Kidney glomerular epithelial cell (primary cell): ENCODE measurements at places on chromosomes 13 and 19.

DNA sequence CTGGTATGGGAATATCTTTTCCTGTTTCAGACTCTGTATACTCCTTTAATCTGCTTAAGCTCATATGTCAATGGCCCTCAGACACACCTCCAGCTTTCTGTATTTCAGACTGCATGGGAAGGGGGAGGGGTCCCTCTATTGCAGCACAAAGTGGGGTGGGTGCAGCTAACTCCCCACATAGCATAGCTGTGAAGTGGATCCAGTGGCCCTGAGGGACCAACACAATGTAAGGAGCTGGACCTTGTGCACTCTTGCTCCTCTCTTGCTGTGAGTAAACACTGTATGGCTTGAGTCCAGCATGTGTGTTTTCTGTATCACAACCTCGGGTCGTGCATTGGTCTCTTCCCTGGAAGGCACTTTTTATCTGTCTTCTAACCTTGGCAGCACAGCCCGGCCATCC, 669.9 kb downstream of the PCDH9 start:
- DNase-seq, result no peak

DNA sequence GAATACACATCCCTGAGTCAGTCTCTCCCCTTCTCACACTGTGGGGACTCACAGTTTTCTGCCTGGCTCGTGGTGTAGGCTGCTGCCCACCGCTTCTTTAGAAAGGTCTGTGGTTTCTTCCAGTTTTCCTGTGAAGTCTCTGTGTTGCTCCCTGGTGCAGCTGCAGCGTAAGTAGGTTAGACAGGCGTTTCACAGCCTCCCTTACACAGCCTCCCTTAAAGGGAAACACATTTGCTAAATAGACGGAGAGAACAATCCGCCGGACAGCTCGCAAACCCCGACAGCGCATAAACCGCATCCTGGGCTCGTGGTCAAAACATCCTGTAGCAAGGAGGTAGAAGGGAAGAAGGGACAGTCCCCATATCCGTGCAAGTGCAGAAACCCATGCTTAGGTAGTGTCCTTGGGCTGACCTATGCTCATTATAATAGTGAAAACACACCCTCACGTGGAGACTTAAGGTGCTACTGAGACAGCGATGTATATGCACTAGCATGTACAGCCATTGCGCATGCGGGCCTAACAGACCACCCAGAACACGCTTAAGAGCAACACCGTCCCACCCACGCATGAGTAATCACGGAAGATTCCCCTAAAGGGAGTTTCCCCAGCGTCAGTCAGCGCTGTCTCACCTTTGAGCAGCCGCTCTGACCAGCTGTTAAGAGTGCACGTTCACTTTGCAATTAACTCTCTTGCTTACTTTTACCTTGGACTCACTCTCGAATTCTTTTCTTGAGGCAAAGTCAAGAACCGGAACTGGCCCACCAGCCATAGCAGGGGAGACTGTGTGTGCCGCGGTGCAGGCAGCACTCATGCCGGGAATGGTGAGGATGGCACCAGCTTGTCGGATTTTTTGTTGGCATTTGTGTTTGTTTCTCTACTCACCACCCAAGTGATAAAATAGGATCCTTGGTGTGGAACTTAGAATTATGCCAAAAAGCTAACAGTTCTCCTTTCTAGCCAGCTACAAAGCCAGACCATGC, 16.6 kb downstream of the SIGLEC8 start:
- DNase-seq, result no peak

- DNase-seq, result no peak
These were observed 278.1 kb downstream of the DNAJC15 start for GRCh38 chr13:43301346-43301969.

GRCh38 chr13:80359778-80360452, 19.0 kb upstream of the SPRY2 start:
- DNase-seq, result no peak

- no peak for DNase-seq
These were observed 44.9 kb downstream of the TEX29 start for GRCh38 chr13:111365149-111366005.

DNA sequence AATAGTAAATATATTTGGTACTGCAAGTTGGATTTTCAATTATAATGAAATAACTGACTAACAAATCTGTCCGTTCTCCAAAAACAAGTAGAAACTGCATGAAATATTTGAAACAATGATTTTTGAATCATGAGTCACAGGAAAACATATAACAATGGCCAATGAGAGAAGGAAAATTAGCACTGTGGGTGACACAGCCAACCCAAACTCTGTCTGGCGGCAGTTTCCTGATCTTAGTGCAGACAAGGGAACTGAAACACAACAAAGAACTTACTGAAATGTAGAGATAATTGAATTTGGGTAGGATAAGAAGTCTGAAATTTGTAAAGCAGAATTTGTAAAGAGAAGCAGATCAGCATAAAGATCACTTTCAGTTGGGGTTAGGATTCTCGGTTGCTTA, 2743.3 kb upstream of the PCDH20 start:
- no peak for DNase-seq

DNA sequence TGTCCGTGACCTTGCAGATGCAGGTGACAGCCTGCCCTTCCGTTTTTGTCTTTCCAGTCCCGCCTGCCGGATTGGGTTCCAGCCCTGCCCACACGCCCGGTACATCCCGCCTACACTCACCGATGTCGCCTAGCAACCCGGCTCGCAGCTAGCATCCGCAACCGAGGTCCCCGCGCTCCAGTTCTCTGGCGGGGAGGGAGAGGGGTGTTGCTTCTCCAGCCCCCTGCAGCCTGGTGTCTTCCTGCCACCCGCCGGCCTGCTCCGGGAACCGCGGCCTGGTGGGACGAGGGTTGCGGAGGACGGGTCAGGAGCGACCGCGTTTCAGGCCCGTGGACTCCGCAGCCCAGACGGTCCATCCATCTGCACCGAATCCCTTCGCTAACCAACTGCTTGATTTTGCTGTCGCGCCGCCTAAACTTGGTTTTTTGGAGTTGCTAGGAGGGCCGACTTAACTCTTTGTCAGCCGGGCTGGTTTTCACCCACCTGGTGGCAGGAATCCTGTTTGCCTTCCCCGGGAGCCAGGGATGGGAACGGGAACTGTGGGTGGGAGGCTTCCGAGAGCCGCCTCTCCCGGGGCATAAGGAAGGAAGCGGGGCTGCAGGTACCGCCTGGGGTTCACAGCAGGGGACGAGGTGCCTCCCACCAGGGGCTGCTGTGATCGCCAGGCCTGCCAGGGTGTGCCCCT, 15.4 kb upstream of the MATK start:
- no peak for DNase-seq

DNA sequence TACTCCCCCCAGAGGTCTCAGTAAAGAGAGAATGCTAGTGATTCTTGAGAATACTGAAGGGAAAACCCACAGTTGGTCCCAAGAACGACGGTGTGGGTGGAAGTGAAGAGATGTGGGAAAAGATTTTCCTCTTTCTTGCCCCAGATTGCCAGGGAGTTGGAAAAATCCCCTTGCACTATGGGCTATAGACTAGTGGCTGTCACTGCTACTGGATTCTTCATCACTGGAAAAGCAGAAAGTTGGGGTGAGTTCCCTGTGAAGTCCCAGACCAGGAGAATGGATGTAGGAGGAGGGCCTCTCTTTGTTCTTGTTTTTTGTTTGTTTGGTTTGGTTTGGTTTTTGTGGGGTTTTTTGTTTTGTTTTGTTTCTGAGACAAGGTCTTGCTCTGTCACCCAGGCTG, 11.4 kb downstream of the LYPD3 start:
- no peak for DNase-seq

DNA sequence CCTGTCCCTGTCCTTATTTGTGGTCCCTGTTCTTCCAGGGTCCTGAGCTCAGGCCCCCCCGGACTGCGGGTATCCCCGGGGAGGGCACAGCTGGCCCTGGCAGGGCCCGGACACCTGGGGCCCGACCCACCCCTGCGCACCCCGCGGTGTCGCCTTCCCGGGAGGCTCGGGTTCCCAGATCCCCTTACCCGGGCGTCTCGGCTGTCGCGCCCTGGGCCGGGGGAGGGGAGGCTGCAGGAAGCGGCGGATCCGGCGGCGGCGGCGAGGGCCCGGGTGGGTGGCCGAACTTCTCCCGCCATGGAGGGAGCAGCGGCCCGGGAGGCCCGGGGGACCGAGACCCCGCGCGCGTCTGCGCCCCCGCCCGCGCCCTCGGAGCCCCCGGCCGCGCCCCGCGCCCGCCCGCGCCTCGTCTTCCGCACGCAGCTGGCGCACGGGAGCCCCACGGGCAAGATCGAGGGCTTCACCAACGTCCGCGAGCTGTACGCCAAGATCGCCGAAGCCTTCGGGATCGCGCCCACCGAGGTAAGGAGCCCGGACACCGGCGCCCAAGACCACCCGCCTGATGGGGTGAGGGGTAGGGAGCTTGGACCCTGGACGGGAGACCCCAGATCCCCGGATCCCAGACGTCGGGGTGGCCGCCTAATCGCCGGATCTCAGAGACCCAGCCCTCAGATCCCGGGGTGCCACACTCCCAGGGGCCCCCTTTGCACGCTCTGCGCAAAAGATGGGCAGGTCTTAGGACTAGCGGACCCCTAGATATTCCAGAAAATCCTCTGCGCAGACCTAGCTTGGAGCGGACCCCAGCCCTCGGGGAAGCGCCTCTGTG, at the start of gene GIPC3:
GIPC3 (plus strand) TSS at position 178 of the 826 bp plus-strand sequence; CDS start at position 298, 120 bp downstream.
- DNase-seq, result no peak

DNA sequence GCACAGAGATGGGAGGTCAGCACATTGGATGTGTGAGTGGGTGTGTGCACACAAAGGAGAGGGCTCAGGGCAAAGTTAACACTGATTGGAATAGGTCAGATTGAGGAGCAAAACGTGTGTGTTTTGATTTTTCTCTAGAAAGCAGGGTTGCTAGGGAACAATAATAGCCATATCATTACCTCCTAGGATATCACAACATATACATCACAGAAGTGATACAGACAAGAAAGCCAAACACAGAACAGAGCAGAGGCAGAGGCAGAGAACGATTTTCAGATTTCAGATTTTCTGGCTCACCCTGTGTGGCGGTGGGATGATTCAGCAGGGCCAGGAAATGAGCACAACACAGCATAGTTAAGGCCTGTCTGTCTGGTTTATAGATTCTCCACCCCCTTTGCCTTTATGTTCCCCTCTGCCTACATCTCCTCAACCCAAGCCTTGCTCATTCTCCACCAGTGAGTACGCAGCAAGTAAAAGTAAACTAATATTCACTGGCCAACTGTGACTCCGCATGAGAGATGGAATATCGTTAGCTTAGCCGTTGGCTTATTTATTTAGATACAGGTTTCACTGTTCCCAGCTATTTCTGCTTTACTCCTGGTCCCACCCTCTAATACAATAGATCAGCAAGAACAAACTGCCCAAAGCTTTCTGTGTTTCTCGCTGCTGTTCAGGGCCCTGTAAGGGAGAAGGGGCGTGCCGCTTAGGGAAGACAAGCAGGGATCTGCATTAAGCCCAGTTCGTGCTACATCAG, 182.7 kb upstream of the TSC22D1 start:
- peak; percentile 68 for DNase-seq

- DNase-seq, result peak; percentile 29
These were observed 62.3 kb upstream of the STARD13 start for GRCh38 chr13:33347861-33348260.

GRCh38 chr19:2229103-2230032, 6.8 kb downstream of the PLEKHJ1 start:
- DNase-seq, result no peak

DNA sequence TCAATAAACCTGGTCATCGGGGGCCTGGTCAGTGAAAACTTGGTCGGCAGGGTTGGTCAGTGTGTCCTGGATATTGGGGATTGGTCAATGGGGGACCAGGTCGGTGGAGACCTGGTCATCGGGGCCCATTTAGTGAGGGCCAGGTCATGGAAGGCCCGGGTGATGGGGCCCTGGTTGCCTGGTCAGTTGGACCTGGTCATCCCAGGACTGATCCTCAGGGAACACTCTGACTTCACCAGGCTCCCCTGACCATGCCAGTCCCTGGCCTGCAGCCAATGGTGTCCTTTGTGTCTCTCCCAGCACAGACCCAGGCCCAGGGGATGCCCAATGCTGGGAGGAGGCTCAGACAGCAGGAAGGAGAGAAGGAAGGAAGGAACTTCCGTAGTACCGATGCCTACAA, 42.1 kb upstream of the TPM4 start:
- DNase-seq, result no peak

DNA sequence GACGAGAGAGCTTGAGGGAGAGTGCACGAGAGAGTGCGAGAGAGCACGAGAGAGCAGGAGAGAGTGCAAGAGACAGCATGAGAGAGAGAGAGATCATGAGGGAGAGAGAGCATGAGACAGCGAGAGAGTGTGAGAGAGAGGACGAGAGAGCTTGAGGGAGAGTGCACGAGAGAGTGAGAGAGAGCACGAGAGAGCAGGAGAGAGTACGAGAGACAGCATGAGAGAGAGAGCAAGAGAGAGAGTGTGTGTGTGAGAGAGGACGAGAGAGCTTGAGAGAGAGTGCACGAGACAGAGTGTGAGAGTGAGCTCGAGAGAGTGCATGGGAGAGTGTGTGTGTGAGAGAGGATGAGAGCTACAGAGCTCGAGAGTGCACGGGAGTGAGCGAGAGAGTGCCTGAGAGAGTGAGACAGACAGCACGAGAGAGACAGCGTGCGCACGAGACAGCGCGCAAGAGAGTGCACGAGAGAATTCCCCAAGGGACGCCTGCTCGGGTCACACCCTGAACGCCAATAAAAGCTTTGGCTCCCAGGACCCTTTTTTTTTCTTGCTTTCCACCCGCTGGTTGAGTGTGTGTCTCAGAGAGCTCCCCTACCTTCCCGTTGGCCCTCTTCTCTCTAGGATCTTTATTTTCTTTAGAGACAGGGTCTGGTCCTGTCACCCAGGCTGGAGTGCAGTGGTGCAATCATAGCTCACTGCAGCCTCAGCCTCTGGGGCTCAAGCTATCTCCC, 3.7 kb downstream of the CD70 start:
- no peak for DNase-seq

GRCh38 chr19:5292822-5293611, 47.6 kb downstream of the PTPRS start:
- DNase-seq, result peak; percentile 24

DNA sequence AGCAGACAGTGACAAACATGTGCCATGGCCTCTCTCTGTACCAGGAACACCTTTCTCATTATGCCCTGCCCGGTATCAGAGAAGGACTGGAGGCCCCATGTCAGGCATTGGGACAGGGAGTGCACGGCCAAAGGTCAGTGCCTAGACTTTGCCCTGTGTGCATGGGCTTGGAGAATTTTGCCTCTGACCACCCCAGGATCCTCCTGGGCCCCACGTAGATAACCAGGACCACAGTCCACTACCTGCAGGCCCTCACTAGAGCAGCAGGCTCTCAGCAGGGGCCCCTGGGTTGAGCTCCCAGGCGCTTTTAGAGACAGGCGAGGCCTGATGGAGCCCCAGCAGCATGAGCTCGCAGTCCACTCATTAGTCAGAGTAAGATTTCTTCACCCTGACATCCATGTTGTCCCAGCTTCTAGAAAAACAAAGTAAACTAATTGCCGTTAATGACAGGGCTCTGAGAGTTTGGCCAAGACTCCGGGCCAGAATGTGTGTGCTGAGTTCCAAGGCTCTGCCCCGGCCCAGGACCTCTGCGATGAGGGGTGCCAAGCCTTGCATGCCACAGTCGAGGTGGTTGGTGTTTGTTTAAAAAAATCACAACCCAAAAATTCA, 42.7 kb downstream of the CAPN12 start:
- DNase-seq, result no peak

- no peak for DNase-seq
These were observed 40.5 kb upstream of the GAS6 start for GRCh38 chr13:113904411-113904810.

GRCh38 chr19:13018035-13018914, 23.0 kb downstream of the NFIX start:
- no peak for DNase-seq
